ENCODE measurements at places on chromosomes 5 and 9. TPM values are rescaled to one million over a fixed set of nuclear protein-coding genes. Genes with fewer than 3 reads are reported as not detected.

Gene BAAT
- 0.02 TPM for polyA plus RNA-seq

- peaks cover 73% of the 10 kb centered on the region for H3K27me3 ChIP-seq
- no peak overlapping the region for H3K27ac ChIP-seq
Observed at GRCh38 chr5:1706021-1706420, 93.6 kb downstream of the MRPL36 start.

- no peaks in the 10 kb centered on the region for H3K27me3 ChIP-seq
- H3K4me3 ChIP-seq: no peak overlapping the region
- no peak overlapping the region for H3K27ac ChIP-seq
- no peaks in the 10 kb centered on the region for H3K4me1 ChIP-seq
- no peaks in the 10 kb centered on the region for H3K36me3 ChIP-seq
Observed at GRCh38 chr9:134933076-134933659, 15.5 kb upstream of the FCN1 start.

DNA sequence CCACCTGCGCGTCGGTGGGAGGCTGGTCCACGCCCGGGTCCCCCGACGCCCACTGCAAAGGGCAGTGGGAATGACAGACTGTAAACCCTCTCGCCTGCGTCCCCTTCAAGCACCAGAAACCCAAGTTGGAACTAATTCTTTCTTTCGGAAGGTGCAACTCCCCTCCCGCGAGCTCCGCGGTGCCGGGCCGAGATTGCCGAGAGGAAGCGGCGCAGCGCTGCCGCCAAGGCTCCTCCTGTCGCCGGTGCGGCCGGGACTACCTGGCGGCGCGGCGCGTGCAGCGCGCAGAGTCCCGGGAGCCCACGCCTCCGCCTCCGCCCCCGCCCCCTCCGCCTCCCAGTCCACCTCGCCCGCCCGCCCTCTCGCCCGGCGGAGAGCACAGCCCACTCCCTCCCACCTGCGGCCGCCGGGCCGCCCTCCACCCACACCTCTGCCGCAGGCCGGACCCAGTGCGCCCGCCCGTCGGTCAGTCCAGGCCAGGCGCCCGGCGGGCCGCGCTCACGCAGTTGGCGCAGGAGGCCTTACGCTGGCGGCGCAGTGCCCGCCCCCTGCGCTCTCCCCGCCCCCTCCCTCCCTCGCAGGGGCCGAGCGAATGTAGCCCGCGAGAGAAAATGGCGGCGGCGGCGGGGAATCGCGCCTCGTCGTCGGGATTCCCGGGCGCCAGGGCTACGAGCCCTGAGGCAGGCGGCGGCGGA lies at the start of gene MAP3K1:
Gene MAP3K1 (plus strand): TSS at position 587 of the 695 bp plus-strand sequence. CDS start 25 bp downstream, at position 612.
- H3K36me3 ChIP-seq: peaks cover under 1% of the 10 kb centered on the region
- H3K27ac ChIP-seq: peak within 1 kb of the TSS; percentile 97
- H3K4me1 ChIP-seq: peaks cover 6% of the 10 kb centered on the region

Data from SK-N-SH (cell line).